Skeletal muscle tissue (tissue), 5 donors: ENCODE measurements at places on chromosomes 11 and 22. TPM values are rescaled to one million over a fixed set of nuclear protein-coding genes. Genes with fewer than 3 reads are reported as not detected.

SEPTIN5 gene
- total RNA-seq = 28.7 TPM

OR8G5 gene
- 0.52 TPM for total RNA-seq

SYCE3 gene
- not detected for total RNA-seq

MAJIN gene
- not detected for total RNA-seq

CCDC157 gene
- 1.0 TPM for total RNA-seq

KDM4E gene
- not detected for total RNA-seq

CD3G gene
- total RNA-seq = under 0.01 TPM

VSIG10L2 gene
- total RNA-seq = not detected

OSBP gene
- total RNA-seq = 60.5 TPM

ZFP91 gene
- total RNA-seq = 27.7 TPM

DDI1 gene
- not detected for total RNA-seq

DKK3 gene
- total RNA-seq = 56.4 TPM

CTSW gene
- total RNA-seq = 1.0 TPM

ALDH3B1 gene
- 2.6 TPM for total RNA-seq

SLC22A12 gene
- total RNA-seq = not detected

OTOG gene
- under 0.01 TPM for total RNA-seq

BTBD18 gene
- not detected for total RNA-seq

POU2AF2 gene
- total RNA-seq = not detected

ENTHD1 gene
- total RNA-seq = not detected

LUZP2 gene
- 2.1 TPM for total RNA-seq

SCGB2A2 gene
- not detected for total RNA-seq

LARGE2 gene
- total RNA-seq = not detected

GPHA2 gene
- total RNA-seq = not detected

SLC22A8 gene
- total RNA-seq = not detected

PANX2 gene
- not detected for total RNA-seq

OR51A7 gene
- not detected for total RNA-seq

OR1S2 gene
- not detected for total RNA-seq

OR5B21 gene
- not detected for total RNA-seq

TALDO1 gene
- 78.3 TPM for total RNA-seq

ZNF143 gene
- 18.8 TPM for total RNA-seq

OR10S1 gene
- total RNA-seq = not detected

MAP6 gene
- total RNA-seq = 2.1 TPM

RAB36 gene
- total RNA-seq = 0.52 TPM

MS4A6A gene
- 33.4 TPM for total RNA-seq

KCNQ1OT1 gene
- 6.8 TPM for total RNA-seq

KRTAP5-7 gene
- total RNA-seq = not detected

TYR gene
- total RNA-seq = not detected

OR2AG2 gene
- not detected for total RNA-seq

PHF21B gene
- 1.0 TPM for total RNA-seq

PIK3C2A gene
- 19.3 TPM for total RNA-seq

VSIG2 gene
- total RNA-seq = not detected

TEX54 gene
- total RNA-seq = not detected

TMEM191C gene
- under 0.01 TPM for total RNA-seq

TRPC6 gene
- total RNA-seq = 25.6 TPM

ADSL gene
- 281 TPM for total RNA-seq

ATP6V1E1 gene
- total RNA-seq = 60.0 TPM

CHST1 gene
- 3.1 TPM for total RNA-seq

FAT3 gene
- total RNA-seq = 13.6 TPM
